MCF 10A (cell line): ENCODE measurements at places on chromosomes 6 and 20. TPM values are rescaled to one million over a fixed set of nuclear protein-coding genes. Genes with fewer than 3 reads are reported as not detected.

Gene FABP7
- total RNA-seq: not detected in 2 replicates

Gene ENPP4
- total RNA-seq: 0.30 and 0.32 TPM in 2 replicates

Gene TP53TG5
- not detected in 2 replicates for total RNA-seq

Gene TUBB2B
- total RNA-seq: 0.47 and 0.54 TPM in 2 replicates

Gene MACROD2
- 2.3 and 3.1 TPM in 2 replicates for total RNA-seq

Gene LTB
- 0.37 TPM in 1 of 2 replicates, not detected in the other for total RNA-seq

Gene PET117
- 11.9 and 14.8 TPM in 2 replicates for total RNA-seq

Gene TP53INP2
- 1.8 and 3.6 TPM in 2 replicates for total RNA-seq

Gene PLA2G7
- total RNA-seq: not detected in 2 replicates

GRCh38 chr20:58719258-58719657, 26.7 kb downstream of the NPEPL1 start:
- no peak overlapping the region for H3K27ac ChIP-seq
- H3K36me3 ChIP-seq: no peaks in the 10 kb centered on the region
- peaks cover 40% of the 10 kb centered on the region for H3K27me3 ChIP-seq

DNA sequence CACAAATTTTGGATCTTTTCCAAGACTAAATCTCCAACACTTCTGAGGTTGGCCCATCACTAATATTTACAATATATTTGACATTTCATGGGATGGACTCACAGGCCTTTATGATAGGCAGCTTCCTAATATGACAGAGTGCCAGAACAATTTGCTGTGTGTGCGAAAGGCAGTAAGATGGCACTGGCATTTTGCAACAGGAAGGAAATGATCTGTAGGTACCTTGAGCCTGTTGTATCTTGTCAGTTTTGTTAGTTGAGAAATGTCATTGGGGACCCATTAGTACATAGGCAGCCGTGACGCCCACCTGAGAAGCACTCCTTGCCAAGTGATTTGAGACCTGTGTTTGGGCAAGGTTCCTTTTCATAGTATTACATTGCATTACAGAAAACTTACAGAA, 153.4 kb upstream of the HEY2 start:
- H3K27me3 ChIP-seq: peaks cover 40% of the 10 kb centered on the region
- no peaks in the 10 kb centered on the region for H3K36me3 ChIP-seq
- no peak overlapping the region for H3K4me3 ChIP-seq
- peaks cover 8% of the 10 kb centered on the region for H3K4me1 ChIP-seq
- DNase-seq: peak; percentile 63
- H3K27ac ChIP-seq: no peak overlapping the region

DNA sequence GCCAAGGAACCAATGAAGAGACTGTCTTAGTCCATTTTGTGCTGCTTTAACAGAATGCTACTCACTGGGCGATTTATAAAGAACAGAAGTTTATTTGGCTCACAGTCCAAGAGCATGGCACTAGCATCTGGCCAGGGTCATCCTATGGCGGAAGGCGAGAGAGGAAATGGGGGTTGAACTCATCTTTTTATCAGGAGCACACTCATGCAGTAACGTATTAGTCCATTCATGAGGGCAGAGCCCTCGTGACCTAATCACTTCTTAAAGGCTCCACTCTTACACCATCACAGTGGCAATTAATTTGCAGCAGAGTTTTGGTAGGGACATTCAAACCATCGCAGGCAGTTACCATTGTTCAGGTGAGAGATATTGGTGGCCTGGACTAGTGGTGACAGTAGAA, 8.5 kb downstream of the ARFGEF2 start:
- H3K36me3 ChIP-seq: no peaks in the 10 kb centered on the region
- no peaks in the 10 kb centered on the region for H3K4me1 ChIP-seq
- no peaks in the 10 kb centered on the region for H3K27me3 ChIP-seq
- no peak overlapping the region for H3K27ac ChIP-seq

- H3K4me1 ChIP-seq: peaks cover under 1% of the 10 kb centered on the region
- no peak overlapping the region for H3K4me3 ChIP-seq
- no peak for DNase-seq
- H3K27me3 ChIP-seq: no peaks in the 10 kb centered on the region
- no peak overlapping the region for H3K27ac ChIP-seq
Observed at GRCh38 chr6:157747370-157747769, 75.7 kb upstream of the SNX9 start.

GRCh38 chr6:169968541-169969270, 217.3 kb downstream of the ERMARD start:
- no peak overlapping the region for H3K27ac ChIP-seq
- peaks cover 25% of the 10 kb centered on the region for H3K27me3 ChIP-seq
- H3K4me1 ChIP-seq: no peaks in the 10 kb centered on the region
- no peak overlapping the region for H3K4me3 ChIP-seq
- DNase-seq: peak; percentile 35

- no peaks in the 10 kb centered on the region for H3K27me3 ChIP-seq
- no peak overlapping the region for H3K4me3 ChIP-seq
- H3K27ac ChIP-seq: no peak overlapping the region
- H3K36me3 ChIP-seq: no peaks in the 10 kb centered on the region
- DNase-seq: no peak
- H3K4me1 ChIP-seq: no peaks in the 10 kb centered on the region
Observed at GRCh38 chr6:38445925-38446324, 193.8 kb downstream of the BTBD9 start.

DNA sequence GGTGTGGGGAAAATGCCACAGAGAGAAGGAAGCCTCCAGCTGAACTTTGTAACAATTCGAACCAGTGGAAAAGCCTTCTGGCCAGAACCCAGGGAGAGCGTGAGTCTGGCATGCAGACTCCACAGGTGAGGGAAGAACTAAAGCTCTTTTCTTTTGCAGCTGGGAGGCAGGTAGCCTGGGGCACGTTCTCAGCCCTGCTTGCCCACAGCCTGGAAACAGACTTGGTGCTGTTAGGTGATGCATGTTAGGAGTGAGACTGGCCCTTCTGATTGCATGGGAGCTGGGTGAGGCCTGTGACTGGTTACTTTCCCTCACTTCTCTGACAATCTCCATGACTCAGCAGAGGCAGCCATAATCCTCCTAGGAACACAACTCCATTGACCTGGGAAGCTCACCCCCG, 34.2 kb downstream of the PROKR2 start:
- no peak overlapping the region for H3K27ac ChIP-seq
- H3K36me3 ChIP-seq: no peaks in the 10 kb centered on the region

DNA sequence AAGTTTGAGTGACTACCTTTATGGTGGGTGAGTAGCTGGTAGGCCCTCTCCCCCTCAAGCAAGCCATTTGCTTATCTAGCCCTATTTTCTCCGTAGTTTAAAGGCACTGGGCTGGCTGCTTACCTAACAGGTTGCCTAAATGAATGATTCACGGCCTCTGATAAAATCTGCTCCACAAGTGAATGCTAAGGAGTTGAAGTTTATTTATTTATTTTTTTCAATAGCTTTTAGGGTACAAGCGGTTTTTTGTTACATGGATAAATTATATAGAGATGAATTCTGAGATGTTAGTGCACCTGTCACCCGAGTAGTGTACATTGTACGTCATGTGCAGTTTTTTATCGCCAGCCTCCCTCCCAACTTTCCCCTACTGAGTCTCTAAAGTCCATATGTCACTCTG, 8.3 kb upstream of the CDH26 start:
- H3K36me3 ChIP-seq: peaks cover 2% of the 10 kb centered on the region
- H3K4me3 ChIP-seq: no peak overlapping the region

GRCh38 chr20:38141204-38141888, 23.7 kb downstream of the TGM2 start:
- H3K27me3 ChIP-seq: no peaks in the 10 kb centered on the region
- DNase-seq: no peak
- peaks cover 38% of the 10 kb centered on the region for H3K4me1 ChIP-seq
- no peak overlapping the region for H3K4me3 ChIP-seq
